ENCODE measurements at places on chromosomes 7 and 10. TPM values are rescaled to one million over a fixed set of nuclear protein-coding genes. Genes with fewer than 3 reads are reported as not detected.

- DNase-seq, result peak; percentile 83
Observed at GRCh38 chr10:74542077-74542476, 284.3 kb upstream of the KAT6B start.

Gene C10orf105
- total RNA-seq, result not detected

GRCh38 chr7:135670179-135670578 is 7.9 kb downstream of the STMP1 start:
- DNase-seq, result peak; percentile 38

Gene CNTNAP2
- total RNA-seq, result 12.9 TPM

Gene HGF
- 0.17 TPM for total RNA-seq

Gene GOLGA7B
- total RNA-seq, result 0.05 TPM

Gene ABCC2
- total RNA-seq, result 0.65 TPM

- no peak for DNase-seq
Observed at GRCh38 chr10:21944727-21945386, 58.7 kb downstream of the DNAJC1 start.

Measured in renal cortical epithelial cell (primary cell).